ENCODE measurements at places on chromosomes 6 and 20. TPM values are rescaled to one million over a fixed set of nuclear protein-coding genes. Genes with fewer than 3 reads are reported as not detected.

The OR2J3 gene
- total RNA-seq: not detected

The TMEM74B gene
- total RNA-seq: 4.2 TPM

The C20orf141 gene
- total RNA-seq: not detected

The GFOD1 gene
- total RNA-seq: 16.9 TPM

The IL17A gene
- not detected for total RNA-seq

The ATF6B gene
- 76.6 TPM for total RNA-seq

The SRMS gene
- not detected for total RNA-seq

The APOBEC2 gene
- total RNA-seq: not detected

The EEF1E1 gene
- 53.0 TPM for total RNA-seq

The SLC26A8 gene
- total RNA-seq: not detected

The DEF6 gene
- 23.1 TPM for total RNA-seq

The BMP7 gene
- total RNA-seq: 17.2 TPM

The SYTL3 gene
- 10.8 TPM for total RNA-seq

GRCh38 chr6:16302721-16303552, 64.5 kb downstream of the GMPR start:
- DNase-seq: no peak

DNA sequence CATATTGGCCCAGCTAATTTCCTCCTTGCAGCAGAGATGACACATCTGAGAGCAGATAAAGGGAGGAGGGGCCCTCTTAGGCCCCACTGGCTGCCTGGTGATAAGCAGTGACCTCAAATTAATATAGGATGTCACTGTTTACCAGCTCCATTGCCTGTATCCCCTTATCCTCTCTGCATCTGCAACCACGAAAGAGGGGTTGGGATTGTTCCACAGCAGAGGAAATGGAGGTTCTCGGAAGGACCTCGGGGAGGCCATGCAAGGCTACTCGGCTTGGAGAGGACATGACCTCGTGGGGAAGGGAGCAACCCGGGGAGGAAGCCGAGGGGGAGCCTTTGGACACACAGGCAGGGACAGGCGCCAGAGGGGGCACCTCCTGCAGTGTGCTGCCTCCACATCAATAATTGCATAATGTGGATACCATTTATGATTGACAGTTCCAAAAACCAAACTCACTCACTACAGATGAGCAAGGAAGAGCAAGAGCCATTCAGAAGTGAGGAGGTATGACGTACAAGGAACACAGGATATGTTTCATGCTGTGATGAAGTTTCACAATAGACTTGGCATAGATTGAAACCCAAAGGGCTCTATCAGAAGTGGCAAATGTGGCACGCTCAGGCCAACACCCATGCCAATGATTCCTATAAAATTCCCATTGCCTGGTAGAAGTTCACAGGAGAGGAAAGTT, 177.2 kb upstream of the RNF24 start:
- DNase-seq: no peak

DNA sequence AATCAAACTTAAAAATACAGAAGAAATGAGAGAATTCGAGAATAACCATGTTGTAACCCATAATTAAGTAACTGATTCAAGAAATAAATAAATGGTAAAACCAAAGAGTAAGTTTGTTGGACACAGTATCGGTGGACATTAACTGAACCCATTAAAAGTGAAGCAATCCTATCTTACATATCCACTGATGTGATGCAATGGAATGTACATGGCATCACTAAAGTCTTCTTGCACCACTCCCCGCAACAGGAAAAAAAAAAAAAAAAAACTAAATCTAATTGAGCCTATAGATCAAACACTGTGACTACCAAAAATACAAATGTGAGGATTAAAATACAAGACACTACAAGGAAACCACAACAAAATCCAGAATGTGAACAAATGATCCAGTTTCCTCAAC, 7.9 kb downstream of the SNX14 start:
- no peak for DNase-seq

DNA sequence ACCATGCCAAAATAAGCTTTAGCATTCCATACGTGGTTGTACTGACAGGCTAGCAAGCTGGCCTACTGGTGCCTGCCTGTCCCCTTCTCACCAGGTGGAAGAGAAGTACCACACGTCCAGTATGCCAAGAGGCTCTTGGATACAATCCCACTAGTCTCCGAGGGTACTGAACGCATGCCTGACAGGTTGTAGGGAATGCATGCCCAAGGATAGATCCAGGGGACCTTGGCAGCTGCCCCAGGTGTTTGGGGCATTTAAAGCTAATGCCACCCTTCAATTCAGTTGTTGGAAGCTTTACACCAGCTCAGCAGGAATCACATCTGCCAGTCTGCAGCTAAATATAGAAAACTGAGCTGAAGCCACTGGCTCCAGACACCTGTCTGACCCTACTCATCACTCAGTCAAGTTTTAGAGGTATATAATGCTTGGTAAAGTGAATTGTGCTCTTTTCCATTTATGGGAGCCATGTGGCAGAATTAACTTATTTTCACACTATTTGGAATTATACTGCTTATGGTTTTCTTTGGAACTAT, 4.9 kb downstream of the TUBB2B start:
- no peak for DNase-seq

DNA sequence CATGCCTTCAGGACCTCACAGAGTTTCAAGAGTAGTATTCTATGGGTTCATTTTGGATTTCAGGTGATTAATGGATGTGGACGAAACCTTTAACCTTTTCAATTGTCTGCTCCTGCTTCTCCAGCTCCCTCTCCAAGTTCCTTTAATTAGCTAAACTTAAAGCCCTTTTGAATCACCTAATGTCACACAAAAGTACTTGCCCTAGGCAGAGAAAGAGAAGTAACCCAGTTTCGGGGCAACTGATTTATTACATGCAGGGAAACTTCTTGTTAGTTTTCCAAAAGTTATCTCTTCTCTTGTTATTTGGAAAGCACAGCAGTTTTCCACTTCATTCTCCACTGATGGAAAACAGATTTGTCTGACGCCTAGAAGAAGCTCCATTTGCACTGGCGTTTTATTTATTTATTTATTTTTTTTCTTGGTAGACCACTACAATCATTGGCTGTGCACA, 407.7 kb upstream of the JARID2 start:
- no peak for DNase-seq

DNA sequence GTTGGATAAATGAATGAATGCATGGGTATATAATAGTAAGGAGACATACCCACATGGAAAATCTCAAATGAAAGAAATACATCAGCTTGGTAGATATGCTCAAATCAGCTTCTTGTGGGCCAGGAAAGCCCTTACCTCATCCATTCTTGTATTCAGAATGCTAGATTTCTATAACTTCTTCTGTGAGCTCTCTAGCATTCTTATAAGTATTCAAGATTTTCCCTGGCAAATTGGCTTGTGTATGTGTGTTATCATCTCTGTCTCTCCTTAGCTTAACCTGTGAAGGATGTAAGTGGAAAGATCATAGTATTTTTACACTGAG, 100.8 kb downstream of the OR2B2 start:
- DNase-seq: no peak

- DNase-seq: no peak
Measured at GRCh38 chr20:7650086-7650879, 290.0 kb downstream of the HAO1 start.

DNA sequence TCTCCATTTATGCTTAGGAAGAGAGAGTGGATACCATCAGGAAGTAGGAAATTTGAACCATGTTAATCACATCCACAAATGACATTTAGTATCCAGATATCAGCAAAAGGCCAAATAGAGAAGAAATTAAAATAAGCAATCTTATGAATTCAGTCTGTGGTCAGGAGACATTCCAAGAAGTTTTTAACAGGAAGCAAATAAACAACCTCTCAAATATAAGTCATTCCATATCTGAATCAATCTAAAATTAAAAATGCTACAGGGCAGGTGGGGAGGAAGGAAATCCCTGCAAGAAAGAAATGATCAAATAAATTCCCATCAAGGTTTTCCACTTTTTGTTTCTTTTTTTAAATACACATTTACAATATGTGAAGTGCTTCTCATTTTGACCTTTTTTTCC, 520.6 kb downstream of the LMBRD1 start:
- DNase-seq: no peak

DNA sequence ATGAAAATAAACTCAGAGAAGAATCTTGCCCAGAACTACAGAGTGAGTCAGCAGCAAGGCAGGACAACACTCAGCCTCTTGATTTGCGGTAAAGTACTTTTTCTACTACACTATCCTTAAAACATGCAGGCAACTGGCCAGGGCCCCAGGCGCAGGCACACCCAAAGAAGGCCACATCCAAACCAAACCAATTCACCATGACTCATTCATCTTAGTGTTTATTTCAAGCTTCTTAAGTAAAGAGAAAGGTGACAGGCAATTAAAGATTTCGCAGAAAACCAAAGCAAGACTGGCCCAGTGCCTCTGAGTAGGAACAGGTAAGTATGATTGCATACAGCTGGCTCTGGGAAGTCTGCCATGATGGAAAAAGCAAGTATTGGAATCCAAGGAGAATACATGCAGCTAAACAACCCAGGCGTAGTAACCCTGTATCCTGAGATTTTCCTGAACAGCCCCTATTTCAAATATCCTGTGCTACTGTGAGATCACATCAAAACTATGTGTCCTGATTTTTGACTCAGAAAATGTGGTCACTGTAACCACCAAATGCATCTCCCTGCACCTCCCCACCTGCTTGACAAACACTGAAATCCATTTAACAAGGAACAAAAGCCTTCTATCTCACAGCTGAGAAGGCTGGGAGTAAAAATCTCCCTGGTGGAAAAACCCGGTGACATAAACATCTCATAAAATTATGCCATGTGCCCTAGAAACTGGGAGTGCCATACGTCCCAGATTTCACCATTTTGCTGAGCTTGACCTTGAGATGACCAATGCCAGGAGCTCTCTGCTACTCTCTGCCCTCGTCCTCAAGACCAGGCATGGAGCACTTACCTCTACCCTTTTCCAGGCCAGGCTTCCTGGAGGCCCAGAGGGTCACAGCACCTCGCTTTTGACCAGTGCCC, 12.4 kb downstream of the WFDC3 start:
- no peak for DNase-seq

DNA sequence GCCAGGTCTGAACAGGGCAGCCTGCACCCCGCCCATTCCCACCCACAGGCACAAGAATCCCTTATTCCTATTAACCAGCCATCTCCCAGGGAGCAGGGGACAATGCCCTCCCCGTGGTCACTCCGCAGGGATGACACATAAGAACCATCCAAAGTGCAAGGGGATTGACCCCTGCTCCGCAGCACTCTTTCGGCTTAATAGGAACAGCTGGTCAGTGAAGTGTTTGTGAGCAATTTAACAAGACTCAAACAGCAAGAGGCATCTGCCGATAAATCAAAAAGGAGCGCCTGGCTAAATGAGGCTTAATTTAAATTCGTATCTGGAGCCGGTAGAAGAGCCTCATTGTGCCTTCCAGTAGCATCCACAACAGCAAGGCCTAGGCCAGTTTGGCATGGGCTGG, 389.4 kb downstream of the RNGTT start:
- no peak for DNase-seq

DNA sequence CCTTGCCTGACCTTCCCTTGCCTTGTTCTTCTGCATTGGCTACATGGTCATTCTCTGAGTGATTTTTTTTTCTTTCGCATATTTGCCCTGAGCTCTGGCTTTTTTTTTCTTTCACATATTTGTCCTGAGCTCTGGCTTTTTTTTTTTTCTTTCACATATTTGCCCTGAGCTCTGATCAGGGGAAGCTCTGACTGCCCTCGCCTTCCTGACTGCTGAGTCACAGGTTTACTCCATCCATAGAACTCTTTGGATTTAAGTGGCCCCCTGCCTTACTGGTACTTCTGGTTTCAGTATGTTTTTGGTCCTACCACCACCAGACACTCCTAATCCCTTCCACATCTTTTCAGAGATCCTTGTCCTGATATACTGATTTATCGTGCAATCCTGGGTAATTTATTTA, 201.1 kb downstream of the OGFRL1 start:
- no peak for DNase-seq

DNA sequence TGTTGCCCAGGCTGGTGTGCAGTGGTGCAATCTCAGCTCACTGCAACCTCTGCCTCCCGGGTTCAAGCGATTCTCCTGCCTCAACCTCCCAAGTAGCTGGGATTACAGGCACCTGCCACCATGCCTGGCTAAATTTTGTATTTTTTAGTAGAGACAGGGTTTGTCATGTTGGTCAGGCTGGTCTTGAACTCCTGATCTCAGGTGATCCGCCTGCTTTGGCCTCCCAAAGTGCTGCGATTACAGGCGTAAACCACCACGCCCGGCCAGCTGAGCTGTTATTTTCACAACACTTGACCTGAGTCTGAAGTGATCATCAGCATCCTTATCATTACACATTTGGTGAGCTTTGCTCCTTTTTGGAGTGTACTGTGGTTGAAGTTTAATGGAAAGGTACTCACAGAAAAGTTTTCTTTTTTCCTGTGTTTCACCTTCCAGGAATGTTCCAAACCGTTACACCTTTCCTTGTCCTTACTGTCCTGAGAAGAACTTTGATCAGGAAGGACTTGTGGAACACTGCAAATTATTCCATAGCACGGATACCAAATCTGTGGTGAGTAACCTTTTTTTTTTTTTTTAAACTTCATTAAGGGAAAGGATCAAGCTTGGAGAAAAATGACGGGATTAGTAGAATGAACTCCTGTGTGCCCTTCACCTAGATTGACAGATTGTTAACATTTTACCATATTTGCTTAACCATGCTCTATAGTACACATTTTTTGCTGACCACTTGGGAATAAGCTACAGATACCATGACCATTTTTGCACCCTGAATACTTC, 9.7 kb downstream of the RNF114 start:
- no peak for DNase-seq
